T-cell (primary cell): ENCODE measurements at places on chromosomes 13 and 19. TPM values are rescaled to one million over a fixed set of nuclear protein-coding genes. Genes with fewer than 3 reads are reported as not detected.

OR7A5 gene
- not detected for total RNA-seq

SLITRK5 gene
- 0.03 TPM for total RNA-seq

MEIS3 gene
- total RNA-seq = 0.32 TPM

FCHO1 gene
- 63.0 TPM for total RNA-seq

KIRREL2 gene
- total RNA-seq = 0.26 TPM

CD79A gene
- total RNA-seq = 16.7 TPM

DCT gene
- total RNA-seq = 0.25 TPM

GPR12 gene
- total RNA-seq = not detected

ZNF835 gene
- total RNA-seq = 11.7 TPM

FAM124A gene
- not detected for total RNA-seq

DKKL1 gene
- total RNA-seq = not detected

TPRX2 gene
- not detected for total RNA-seq

KLK5 gene
- total RNA-seq = not detected
